Memory B cell (primary cell): ENCODE measurements at places on chromosomes 2 and 18.

GRCh38 chr2:239245872-239246721 is 154.7 kb downstream of the HDAC4 start:
- no peak overlapping the region for H3K27ac ChIP-seq
- no peak overlapping the region for H3K4me3 ChIP-seq
- DNase-seq, result no peak
- peaks cover 7% of the 10 kb centered on the region for H3K4me1 ChIP-seq
- H3K27me3 ChIP-seq, result no peaks in the 10 kb centered on the region

DNA sequence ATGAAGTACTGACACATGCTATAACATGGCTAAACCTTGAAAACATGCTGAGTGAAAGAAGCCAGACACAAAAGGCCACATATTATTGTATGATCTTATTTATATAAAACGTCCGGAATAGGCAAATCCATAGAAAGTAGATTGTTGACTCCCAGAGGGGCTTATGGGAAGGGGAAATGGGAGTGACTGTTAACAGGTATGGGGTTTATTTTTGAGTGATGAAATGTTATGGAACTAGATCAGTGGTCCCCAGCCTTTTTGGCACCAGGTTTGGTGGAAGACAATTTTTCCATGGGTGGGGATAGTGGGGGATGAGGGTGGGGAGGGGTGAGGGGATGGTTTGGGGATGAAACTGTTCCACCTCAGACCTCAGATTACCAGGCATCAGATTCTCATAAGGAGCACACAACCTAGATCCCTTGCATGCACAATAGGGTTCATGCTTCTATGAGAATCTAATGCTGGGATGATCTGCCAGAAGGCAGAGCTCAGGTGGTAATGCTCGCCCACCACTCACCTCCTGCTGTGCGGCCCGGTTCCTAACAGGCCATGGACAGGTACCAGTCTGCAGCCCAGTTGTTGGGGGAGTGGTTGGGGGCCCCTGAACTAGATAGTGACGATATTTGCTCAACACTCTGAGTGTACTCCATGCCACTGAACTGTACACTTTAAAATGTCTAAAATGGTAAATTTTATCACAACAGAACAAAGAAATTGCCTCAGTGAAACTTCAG is 59.1 kb downstream of the EFEMP1 start:
- H3K4me1 ChIP-seq, result no peaks in the 10 kb centered on the region
- no peak overlapping the region for H3K4me3 ChIP-seq
- H3K27ac ChIP-seq, result no peak overlapping the region
- no peaks in the 10 kb centered on the region for H3K36me3 ChIP-seq
- DNase-seq, result no peak
- H3K27me3 ChIP-seq, result peaks cover 1% of the 10 kb centered on the region

- peaks cover 9% of the 10 kb centered on the region for H3K27me3 ChIP-seq
- H3K36me3 ChIP-seq, result peaks cover 3% of the 10 kb centered on the region
- no peak overlapping the region for H3K27ac ChIP-seq
- H3K4me3 ChIP-seq, result no peak overlapping the region
These were observed 27.9 kb upstream of the GREB1 start for GRCh38 chr2:11505652-11506610.

- H3K27me3 ChIP-seq, result no peaks in the 10 kb centered on the region
- peak; percentile 20 for DNase-seq
- peaks cover 21% of the 10 kb centered on the region for H3K4me1 ChIP-seq
These were observed 1.1 kb downstream of the NPC1 start for GRCh38 chr18:23585007-23585871.

GRCh38 chr18:45374878-45375630 is 240.2 kb upstream of the SLC14A2 start:
- H3K4me3 ChIP-seq, result no peak overlapping the region
- H3K27me3 ChIP-seq, result peaks cover 8% of the 10 kb centered on the region
- H3K36me3 ChIP-seq, result no peaks in the 10 kb centered on the region
- H3K4me1 ChIP-seq, result peaks cover 10% of the 10 kb centered on the region
- H3K27ac ChIP-seq, result no peak overlapping the region
